GM23338 (cell line): ENCODE measurements at places on chromosomes 1 and 21. TPM values are rescaled to one million over a fixed set of nuclear protein-coding genes. Genes with fewer than 3 reads are reported as not detected.

- H3K27ac ChIP-seq, result no peak overlapping the region
- H3K36me3 ChIP-seq, result no peaks in the 10 kb centered on the region
- H3K4me3 ChIP-seq, result no peak overlapping the region
- H3K27me3 ChIP-seq, result no peaks in the 10 kb centered on the region
- H3K4me1 ChIP-seq, result no peaks in the 10 kb centered on the region
These were observed 181.0 kb downstream of the DISC1 start for GRCh38 chr1:231807541-231807940.

- H3K36me3 ChIP-seq, result no peaks in the 10 kb centered on the region
- H3K4me3 ChIP-seq, result no peak overlapping the region
- no peak for DNase-seq
- no peak overlapping the region for H3K27ac ChIP-seq
- H3K4me1 ChIP-seq, result peaks cover 10% of the 10 kb centered on the region; the same call in 1 of the 2 replicates
These were observed 16.2 kb downstream of the AZIN2 start for GRCh38 chr1:33097137-33097611.

DNA sequence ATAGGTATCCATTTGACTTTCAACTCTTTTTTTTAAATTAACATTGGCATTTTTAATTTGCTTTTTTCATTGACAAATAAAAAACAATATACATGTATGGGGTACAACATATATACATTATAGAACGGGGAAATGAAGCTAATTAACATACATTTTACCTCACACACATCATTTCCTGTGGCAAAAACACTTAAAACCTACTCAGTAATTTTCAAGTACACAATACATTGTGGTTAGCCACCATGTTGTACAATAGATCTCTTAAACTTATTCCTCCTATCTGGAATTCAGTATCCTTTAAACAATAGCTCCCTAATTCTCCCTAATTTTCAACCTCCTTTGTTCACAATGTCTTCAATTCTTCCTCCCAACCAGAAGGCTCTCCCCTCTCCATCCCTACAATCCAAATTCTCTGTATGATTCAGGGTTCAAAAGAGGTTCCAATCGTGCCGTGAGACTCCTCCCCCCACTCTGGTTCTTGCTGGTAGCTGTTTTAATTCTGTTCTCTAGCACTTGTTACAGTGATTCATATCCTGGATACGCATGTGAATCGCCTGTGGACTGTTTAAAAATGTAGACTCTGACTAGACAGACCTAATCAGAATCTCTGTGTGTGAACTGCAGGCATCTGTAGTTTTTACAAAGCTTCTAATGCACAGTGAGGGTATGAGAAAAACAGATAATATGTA lies 87.6 kb upstream of the DUSP10 start:
- H3K27ac ChIP-seq, result no peak overlapping the region
- H3K27me3 ChIP-seq, result no peaks in the 10 kb centered on the region
- DNase-seq, result no peak
- peaks cover 29% of the 10 kb centered on the region for H3K4me1 ChIP-seq
- no peak overlapping the region for H3K4me3 ChIP-seq

The ANKRD34A gene
- total RNA-seq, result 0.35 and 2.2 TPM in 2 replicates

The CFAP298 gene
- total RNA-seq, result 37.8 and 46.6 TPM in 2 replicates

DNA sequence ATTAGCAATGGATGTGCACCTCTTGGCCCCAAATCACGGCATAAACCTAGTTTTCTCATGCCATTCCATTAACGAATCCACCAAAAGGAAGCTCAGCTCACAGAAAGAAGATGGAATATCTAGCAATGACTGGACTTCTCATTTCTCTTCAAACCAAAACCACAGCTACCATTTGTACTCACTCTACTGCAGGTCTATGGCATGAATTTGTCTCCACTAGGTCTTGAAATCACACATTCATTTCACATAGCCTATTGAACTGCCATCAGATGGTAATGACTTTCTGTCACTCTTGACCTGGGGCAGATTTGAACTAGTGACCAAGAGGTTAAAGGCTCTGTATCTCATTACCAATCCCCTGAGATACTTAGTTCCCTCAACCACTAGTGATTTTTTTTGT lies 382.7 kb downstream of the DPYD start:
- DNase-seq, result no peak
- H3K27ac ChIP-seq, result no peak overlapping the region
- H3K4me1 ChIP-seq, result peaks cover 7% of the 10 kb centered on the region; the same call in 1 of the 2 replicates
- no peaks in the 10 kb centered on the region for H3K27me3 ChIP-seq
- no peak overlapping the region for H3K4me3 ChIP-seq

DNA sequence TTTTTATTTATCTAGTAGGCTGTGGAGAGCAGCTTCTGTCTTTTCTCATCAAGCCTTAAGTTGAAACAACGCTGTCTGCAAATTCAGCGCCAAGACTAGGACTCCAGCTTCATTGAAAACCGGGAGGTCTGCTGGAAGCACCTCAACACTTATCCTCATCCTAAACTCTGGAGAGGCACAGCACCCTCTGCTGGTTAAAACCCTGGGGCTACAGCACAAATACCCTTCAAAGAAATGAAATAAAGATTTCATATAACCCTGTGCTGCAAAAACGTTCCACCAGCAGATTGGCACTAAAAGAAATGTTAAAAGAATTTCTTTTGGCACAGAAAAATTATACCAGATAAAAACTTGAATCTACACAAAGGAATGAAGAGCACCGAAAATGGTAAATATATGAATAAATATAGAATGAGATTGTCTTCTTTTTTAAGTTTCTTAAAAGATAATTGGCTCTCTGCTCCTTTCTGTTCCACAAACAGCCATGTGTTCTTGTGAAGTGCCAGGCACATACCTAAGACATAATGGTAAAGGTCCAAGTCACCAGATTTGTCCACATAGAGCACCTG lies 227.7 kb upstream of the SAMSN1 start:
- no peaks in the 10 kb centered on the region for H3K4me1 ChIP-seq
- H3K4me3 ChIP-seq, result no peak overlapping the region
- DNase-seq, result peak; percentile 90
- H3K27me3 ChIP-seq, result no peaks in the 10 kb centered on the region
- H3K27ac ChIP-seq, result no peak overlapping the region

DNA sequence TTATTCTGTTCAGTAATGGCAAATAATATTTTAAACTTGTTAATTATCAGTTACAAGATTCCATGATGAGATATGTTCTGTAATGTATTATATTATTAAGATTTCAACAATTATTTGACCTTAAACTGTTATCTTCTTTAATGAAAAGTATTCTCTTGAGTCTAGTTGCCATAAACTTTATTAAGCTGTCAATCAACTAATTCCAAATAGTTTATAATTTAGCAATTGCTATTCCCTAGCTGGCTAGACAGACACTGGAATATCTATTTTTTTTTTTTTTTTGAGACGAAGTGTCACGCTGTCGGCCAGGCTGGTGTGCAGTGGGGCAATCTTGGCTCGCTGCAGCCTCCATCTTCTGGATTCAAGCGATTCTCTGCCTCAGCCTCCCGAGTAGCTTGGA lies 3.8 kb downstream of the CMPK1 start:
- DNase-seq, result no peak
- no peak overlapping the region for H3K27ac ChIP-seq
- no peaks in the 10 kb centered on the region for H3K27me3 ChIP-seq
- no peak overlapping the region for H3K4me3 ChIP-seq
- peaks cover 12% of the 10 kb centered on the region; the same call in 1 of the 2 replicates for H3K4me1 ChIP-seq

GRCh38 chr1:147904726-147905125 lies 2.1 kb downstream of the GJA8 start:
- H3K36me3 ChIP-seq, result no peaks in the 10 kb centered on the region
- no peak for DNase-seq
- no peak overlapping the region for H3K27ac ChIP-seq
- H3K4me1 ChIP-seq, result no peaks in the 10 kb centered on the region
- H3K4me3 ChIP-seq, result no peak overlapping the region

DNA sequence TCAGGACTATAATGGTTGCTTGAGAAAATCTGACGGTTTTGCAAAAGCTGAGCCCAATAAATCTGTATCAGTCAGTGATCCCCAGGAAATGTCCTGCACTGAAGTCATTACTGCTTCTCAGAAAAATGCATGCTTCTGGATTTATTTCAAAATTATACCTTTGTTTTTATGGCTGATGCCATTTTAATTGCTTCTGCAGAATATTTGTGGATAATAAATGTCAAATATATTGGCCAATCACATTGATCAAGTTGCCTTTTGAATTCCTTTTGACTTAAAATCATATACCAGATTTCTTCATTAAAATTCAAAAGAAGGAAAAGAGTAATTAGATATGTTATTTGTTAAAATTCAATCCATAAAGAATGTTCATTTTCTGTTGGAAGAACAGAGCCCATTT lies 842.9 kb upstream of the ADGRL4 start:
- no peak overlapping the region for H3K4me3 ChIP-seq
- no peaks in the 10 kb centered on the region for H3K4me1 ChIP-seq
- H3K27ac ChIP-seq, result no peak overlapping the region
- no peak for DNase-seq

DNA sequence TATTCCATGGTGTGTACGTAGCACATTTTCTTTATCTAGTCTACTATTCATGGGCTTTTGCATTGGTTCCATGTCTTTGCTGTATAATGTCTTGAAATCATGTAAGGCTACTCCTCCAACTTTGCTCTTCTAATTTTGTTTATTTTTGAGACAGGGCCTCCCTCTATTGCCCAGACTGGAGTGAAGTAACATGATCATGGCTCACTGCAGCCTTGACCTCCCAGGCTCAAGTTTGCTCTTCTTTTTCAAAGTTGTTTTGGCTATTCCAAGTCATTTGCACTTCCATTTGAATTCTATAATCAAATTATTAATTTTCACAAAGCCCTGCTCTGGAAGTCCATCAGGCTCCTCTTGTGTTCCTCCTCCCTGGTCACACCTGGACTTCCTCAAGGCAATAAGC lies 90.2 kb upstream of the SGIP1 start:
- peaks cover 8% of the 10 kb centered on the region; the same call in 1 of the 2 replicates for H3K4me1 ChIP-seq
- H3K27me3 ChIP-seq, result no peaks in the 10 kb centered on the region
- no peak for DNase-seq
- H3K27ac ChIP-seq, result no peak overlapping the region
- H3K4me3 ChIP-seq, result no peak overlapping the region
- H3K36me3 ChIP-seq, result no peaks in the 10 kb centered on the region

The DTL gene
- 47.7 and 58.8 TPM in 2 replicates for total RNA-seq

DNA sequence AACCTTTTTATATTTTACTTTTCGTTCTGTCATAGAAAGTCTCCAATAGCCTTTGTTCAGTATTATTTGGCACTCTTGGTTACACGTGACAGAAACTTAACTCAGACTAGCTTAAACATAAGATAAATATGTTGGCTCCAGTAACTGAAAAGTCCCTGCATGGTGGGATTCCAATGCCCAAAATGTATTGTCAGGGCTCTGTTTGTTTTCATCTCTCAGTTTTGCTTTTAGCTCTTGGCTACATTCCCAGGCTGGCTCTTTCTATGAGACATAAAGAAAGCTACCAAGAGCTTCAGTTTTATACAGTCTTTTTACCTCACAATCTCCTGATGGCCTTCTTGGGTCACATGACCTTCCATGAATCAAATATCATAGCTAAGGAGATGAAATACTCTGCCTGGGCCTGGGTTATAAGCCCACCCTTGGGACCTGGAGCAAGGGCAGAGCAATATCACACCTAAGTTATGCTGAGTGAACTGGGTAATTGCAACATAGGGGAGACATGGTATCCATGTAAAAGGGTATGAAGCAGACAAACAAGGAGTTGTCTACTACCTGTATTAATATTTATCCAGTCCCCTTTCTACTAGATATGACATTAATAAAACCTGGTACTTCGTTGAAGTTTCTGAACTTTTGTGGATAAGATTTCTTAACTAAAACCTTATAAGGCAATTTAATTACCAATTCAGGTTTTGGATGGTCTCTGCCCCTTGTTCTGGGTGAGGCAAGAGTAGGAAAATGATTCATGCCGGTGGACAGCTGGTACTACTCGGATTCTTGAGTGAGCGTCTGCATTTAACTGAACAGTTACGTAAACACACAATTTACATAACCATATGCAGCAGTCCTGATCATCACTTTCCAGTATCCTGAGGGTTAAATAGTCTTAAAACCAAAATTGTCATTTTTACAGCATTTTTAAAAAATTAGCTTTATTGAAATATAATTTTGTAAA lies 442.3 kb downstream of the GPATCH2 start:
- no peak overlapping the region for H3K27ac ChIP-seq
- H3K4me3 ChIP-seq, result no peak overlapping the region
- no peaks in the 10 kb centered on the region for H3K36me3 ChIP-seq
- no peaks in the 10 kb centered on the region for H3K27me3 ChIP-seq
